ENCODE measurements at places on chromosomes 6 and 20.
A peak's percentile ranks its signal among the peaks of the same experiment; 100 is the strongest.

DNA sequence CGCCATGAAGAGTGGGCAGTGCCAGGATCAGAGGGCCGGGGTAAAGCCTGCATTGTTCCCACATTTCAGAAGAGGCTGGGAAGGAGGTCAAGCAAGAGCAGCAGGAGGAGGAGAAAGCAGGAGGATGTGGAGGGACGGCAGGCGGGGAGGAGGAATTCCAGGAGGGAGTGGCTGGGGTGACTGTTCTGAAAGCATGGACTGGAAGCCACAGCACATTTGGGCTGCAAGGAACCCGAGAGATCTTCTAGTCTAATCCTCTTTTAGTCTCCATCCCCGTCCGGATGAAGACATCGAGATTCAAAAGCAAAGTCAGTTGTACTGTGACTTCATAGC is 76.9 kb downstream of the FAM50B start:
- DNase-seq: no peak

DNA sequence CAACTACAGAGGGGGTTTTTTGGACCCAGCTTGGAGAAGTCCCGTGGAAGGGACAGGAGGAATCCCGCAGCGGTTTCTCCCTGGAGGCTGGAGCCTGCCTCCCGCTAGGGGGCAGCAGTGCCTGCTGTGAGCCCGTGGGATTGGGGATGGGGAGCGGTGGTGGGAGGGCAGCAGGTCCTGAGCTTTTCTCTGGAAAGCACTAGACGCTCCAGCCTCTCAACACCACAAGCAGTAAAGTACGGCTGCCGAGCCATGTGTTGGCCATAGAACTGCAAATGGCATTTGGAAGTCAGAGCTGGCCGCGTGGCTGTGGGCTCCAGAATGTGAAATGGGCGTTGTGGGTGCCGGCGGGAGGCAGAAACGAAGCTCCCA is 47.8 kb downstream of the GMPR start:
- DNase-seq: peak; percentile 28

DNA sequence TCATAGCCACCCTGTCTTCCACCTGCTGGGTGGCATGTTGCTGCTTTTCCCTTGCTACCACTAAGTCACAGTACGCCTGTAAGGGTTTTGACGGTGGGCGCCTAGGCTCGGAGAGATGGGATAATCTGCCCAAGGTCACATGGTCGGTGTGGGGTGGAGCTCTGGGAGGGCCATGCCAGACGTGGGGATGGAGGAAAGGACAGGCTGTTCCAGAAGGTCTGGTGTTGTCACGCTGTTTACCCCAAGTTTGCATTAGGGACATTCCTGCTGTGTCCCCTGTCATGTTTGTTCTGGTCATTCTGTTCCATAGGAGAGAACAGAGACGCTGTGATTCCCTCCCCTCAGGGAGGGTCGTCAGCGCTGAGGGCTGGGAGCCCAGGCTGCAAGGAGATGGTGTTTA is 16.1 kb downstream of the IP6K3 start:
- no peak for DNase-seq

GRCh38 chr6:125924169-125924568 is 32.4 kb upstream of the HINT3 start:
- DNase-seq: no peak

GRCh38 chr6:36120539-36120938 is 9.8 kb upstream of the MAPK13 start:
- no peak for DNase-seq

- no peak for DNase-seq
These were observed 1127.3 kb downstream of the EPHA7 start for GRCh38 chr6:92292067-92292466.

- DNase-seq: no peak
These were observed 123.9 kb downstream of the RIN2 start for GRCh38 chr20:19881990-19882389.

DNA sequence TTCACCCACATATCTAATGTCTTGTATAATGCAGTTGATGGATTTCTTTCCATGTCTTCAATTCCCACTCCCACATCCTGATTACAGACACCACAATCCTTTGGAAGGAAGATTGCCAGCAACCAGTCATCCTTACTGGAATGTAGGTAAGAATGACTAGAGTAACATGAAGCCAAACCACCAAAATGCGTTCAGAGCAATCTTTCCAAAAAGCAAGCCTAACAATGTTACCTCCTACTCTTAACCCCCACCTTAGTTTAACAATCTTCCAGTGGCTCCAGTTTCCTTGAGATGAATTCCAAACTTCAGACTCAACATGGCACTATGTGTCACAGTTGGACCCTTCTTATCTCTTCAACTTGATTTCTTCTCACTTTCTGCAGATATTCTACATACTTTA is 685.6 kb downstream of the DOK5 start:
- peak; percentile 1 for DNase-seq

DNA sequence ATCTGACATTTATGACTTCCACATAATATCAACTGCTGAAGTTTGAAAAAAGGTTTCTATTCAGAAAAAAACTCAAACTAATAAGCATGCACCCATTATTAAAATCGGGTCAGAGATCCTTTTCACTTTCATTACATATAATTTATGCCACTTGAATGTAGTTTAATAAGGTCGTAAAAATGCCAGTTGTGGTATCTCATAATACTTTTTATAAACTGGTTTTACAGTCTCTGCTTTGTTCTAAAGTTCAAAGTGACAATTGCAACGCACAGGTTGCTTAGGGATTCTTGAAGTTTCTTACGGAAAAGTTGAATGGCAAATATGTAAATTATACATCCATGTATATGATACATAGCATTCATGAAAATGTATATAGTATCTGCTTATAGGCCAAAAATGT is 229.4 kb upstream of the CEP162 start:
- no peak for DNase-seq

DNA sequence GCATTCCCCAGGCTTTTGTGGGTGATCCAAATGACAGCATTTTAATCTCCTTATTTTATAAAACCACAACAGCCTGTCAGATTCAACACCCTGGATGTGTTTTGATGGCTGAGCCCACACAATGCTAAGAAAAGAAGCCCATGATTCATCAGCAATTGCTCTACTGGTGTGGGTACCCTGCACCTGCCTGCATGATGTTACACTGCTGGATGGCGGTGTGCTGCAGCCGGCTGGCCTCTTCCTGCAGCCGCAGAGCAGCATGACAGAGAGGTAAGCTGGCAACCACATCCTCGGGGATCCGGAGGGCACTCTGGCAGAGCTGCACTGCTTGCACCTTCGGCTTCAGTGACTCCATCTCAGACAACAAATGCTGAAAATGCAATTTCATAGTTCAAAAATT is 327.5 kb downstream of the SYNE1 start:
- DNase-seq: peak; percentile 42

DNA sequence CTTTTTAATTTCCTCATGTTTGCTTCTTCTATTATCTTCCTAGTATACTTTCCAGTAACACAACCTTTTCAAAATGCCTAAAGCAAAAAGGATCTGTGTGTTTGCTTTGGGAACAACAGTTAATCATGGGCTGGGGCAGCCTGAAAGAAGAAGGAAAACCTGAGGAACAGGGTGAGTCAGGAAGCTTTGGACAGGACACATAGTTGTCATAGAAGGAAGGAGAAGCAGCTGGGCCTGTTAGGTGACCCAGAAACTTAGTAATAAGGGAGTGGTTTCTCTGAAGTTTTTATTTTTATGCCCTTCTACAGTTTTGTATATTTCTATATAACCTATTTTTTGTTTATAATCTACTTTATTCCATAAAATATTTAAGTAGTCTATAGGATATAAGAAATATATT is 61.4 kb downstream of the CD24 start:
- no peak for DNase-seq

GRCh38 chr6:151054306-151054705 is 185.5 kb upstream of the AKAP12 start:
- peak; percentile 85 for DNase-seq

DNA sequence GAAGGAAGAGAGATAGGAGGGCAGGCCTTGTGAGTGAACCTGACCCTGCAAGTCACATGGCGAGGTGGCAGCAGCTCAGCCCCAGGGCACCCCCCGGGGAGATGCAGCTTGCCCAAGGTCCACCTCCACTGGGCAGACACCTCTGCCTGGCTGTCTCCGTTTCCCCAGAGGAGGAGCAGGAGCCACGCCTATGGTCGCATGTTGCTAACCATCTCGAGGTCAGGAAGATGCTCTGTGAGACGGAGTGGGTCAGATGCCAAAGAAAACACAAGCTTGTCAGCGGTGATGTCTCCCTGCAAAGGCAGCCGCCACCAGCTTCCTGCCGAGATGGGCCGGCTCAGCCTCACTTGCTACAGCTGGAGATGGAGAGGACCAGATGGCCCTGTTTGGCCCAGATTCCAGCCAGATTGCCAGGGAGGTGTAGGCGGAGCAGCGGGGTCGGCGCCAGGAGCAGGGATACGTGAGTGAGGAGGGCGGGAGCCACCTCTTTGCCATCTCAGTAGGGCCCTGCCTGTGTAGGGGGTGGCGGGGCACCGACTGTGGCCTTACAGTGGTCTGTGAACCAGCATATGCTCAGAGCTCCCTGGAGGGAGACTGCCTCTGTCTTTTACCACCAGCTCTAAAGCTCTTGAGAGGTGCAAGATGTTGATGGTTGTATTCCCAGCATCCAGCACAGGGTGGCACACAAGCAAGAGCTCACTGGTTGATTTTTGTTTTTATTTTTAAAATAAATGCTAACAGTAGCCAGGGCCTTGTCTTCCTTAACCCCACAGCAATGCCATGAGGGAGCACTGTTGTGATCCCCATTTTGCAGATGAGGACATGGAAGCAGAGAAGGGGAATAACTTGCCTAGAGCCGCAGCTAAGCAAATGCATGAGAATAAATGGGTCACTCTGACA is 42.9 kb upstream of the FAM83D start:
- DNase-seq: peak; percentile 9

DNA sequence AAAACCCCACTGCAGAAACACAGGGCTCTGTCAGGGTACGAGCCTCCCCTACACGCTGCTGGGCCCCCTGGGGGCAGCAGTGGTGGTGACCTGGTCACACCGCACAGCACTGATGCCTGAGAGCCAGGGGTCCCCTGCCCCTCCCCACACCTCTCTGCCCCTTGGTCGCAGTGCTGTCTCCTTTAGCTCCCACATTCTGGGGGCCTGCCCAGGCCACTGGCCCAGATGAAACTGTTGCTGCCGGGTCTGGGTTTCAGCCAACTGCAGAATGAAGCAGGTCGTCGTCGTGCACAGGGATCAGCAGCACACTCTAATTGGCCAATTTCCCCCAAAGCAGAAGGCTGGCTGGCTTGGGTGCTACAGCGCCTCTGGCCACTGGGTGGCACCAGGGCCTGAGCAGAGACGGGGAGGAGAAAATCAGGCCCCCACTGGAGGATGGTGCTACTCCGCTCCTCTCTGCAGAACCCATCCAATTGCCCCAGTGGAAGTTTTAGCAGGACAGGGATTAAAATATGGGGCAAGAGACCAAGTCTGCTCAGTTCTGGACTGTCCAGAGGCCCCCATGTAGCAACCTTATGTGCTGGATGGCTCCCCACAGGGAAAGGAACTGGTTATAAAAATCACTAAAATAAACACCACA is 26.1 kb downstream of the DIDO1 start:
- peak; percentile 76 for DNase-seq

DNA sequence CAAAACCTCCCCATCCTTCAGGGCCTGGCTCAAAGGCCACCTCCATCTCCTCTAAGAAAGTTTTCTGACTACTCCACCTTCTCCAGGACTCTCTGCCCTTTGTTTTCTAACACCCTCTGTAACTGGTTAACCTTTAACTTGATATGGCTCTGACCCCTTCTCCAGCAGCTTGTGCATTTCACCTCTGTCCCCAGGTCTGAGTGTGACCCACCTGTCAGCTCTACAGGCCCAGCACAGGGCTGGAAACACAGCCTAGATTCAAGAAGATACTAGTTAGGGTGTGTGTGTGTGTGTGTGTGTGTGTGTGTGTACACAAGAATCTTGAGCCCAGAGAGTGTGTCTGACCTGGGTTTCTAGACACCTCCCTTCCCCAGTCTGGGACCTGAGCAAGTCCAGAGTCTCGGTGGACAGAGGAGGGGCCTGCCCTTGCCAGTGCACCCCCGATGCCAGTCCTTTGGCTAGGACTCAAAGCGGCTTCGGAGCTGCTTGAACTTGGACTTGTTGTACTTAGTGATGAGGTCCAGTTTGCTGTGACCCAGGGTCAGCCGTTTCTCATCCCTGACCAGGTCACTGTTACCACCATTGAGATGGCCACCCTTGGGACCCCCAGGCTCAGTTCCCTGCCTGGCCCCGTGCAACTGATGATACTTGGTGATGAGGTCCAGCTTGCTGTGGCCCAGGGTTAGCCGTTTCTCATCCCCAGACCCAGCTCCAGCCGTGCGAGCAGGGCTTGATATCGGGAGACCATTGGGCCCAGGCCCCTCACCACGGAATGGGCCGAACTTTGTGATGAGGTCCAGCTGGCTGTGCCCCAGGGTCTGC is 1.7 kb upstream of the EIF6 start:
- no peak for DNase-seq

DNA sequence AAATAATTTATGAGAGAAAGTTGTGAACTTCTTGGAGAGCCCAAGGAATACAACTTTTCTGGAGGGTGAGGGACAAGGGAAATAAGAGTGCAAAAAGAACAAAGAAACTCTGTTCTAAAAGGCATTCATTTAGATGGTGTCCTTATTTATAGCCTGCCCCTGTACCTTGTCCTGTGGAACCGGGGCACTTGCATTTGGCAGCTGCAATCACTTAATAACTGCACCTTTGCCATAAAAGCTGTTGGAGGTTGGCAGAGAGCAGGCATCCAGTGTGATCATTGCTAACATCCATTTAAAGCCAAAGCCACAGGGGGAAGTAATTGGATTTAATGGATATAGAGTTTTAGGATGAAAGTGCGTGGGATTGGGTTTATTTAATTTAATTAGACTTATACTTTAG is 50.8 kb upstream of the SGK1 start:
- DNase-seq: no peak

Data from iris pigment epithelial cell (primary cell).